NCI-H2081 (cell line): ENCODE measurements at places on chromosomes 2 and 18.

DNA sequence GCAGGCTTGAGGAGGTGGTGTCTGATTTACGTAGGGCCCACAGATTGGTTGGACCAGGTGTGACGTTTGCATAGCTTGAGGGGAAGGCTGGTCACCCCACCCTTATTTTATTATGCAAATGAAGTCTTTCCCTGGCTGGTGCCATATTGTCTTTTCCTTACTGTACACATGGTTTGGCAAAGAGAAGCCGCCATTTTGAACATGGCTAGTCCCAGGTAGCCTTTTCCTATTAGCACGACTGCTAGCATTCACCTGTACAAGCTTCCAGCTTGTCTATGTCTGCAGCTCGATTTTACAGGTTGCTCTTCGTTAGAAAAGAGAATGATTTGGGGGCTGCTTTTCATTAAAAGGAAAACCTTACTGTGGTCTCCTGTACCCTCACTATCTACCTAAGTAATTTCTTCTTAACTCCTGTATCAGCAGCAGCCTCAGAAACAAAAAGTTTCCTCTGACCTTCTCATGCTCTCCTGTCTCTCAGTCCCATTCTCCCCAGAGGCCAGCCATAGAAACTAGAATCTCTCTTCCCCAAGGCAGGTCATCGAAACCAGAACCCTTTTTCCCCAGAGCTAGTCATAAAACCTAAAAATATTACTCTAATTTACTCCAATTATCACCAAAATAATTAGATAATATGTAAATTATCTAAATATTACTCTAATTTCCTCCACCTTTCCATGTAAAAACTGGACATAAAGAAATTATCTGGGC is 151.8 kb downstream of the B3GNT2 start:
- no peak for DNase-seq

GRCh38 chr2:64626963-64627760 is 26.6 kb downstream of the SERTAD2 start:
- DNase-seq: peak; percentile 64

- no peak for DNase-seq
Measured at GRCh38 chr2:1622521-1623200, 121.7 kb downstream of the PXDN start.

GRCh38 chr2:70705160-70705850 is 62.7 kb downstream of the ADD2 start:
- DNase-seq: no peak

GRCh38 chr2:66171530-66171929 is 263.4 kb upstream of the MEIS1 start:
- DNase-seq: no peak

DNA sequence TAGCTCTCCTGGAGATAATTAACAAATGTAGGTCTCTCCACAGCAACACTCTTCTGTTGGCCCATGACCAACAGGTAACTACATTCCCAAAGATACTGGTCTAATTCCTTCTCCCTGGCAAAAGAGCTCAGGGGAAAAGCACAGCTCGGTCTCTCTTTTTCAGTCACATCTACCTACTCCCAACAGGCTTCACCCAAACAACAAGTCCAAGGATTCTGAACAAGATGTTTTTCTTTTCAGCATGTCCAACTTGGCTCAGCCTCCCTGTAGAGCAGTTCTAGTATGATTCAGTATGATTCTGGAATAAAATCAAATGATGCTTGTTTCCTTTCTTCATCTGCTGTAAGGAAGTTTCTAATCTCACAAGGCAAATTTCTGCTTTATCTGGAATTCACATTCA is 1704.8 kb upstream of the PIK3C3 start:
- no peak for DNase-seq

DNA sequence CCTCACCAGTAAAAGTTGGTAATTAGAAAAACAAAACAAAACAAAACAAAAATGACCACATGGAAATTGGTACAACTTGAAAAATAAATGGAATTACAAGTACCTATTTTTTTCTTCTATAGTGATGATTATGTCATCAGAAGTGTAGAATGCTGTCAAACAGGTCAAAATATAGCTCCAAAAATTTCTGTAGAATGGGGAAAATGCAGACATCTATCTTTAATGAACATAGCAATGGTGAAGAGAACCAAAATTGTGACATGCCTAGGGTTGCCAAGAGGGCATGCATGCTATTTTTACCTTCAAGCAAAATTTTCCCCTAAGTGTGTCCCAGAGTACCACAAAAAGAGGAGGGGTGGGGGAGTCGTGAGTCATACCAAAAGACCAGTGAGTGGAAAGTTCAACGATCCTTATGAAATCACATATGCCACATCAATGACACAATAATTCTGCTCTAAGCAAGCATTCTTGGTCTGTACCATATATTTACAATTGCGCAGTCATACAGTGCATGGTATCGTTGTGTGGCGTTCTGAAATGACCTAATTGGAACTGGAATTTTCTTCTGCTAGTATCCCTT is 1436.4 kb downstream of the SUCLG1 start:
- DNase-seq: no peak

DNA sequence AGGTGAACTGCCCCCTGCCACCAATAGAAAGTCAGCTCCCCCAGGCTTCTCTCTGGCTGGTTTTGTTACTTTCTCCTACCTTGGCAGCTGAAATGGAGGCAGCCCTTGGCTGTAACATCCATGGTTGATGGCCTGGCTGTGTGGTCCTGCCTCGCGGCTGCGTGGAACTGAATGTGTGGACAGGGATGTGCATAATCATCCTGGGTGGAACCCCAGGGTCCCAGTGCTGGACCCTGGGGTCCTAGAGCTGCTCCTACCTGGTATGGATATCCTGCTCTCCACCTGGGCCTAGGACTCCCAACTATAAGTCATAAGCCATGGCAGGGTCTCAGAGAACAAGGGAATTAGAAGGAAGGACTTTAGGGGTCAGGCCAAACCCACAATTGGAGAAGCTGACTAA is 93.5 kb downstream of the CAPN13 start:
- no peak for DNase-seq

DNA sequence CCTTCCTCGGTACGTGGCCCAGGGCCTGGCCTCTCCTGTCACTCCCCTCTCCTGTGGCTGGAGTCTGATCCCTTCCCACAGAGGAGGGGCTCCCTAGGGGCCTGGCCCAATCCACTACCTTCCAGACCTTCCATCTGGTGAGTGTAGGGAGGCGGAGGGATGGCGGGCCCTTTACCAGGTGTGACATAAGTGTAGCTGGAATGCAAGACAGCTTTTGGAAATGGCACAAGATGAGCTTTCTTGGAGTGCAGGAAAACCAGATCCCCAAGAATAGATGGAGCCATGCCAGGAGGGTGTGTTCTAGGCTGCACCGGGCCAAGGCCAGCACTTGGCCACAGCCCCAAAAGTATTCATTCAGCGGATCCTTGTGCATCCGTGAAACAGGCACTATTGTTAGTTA is 30.1 kb downstream of the IGFBP5 start:
- no peak for DNase-seq

GRCh38 chr18:51936115-51936514 is 403.9 kb upstream of the DCC start:
- DNase-seq: no peak

- no peak for DNase-seq
Measured at GRCh38 chr2:199434555-199434954, 23.2 kb downstream of the SATB2 start.

- no peak for DNase-seq
Measured at GRCh38 chr18:725646-726045, 13.2 kb upstream of the ENOSF1 start.

- DNase-seq: no peak
Measured at GRCh38 chr2:33488178-33488690, 11.8 kb downstream of the RASGRP3 start.

DNA sequence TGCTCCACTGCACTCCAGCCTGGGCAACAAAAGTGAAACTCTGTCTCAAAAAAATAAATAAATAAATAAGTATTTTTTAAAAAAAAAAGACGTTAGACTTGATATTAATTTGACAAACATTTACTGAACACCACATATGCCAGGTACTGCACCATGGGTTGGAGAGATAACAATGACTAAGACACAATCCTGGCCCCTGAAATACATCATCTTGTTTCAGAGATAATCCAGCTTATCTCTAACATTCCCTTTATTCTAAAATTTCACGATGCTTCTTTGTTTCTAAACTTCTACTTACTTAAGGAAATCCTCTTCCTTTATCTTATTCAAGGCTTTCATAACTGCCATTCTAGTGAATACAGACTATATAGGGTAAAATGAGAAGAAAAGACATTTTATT is 55.0 kb upstream of the PEX13 start:
- DNase-seq: no peak

DNA sequence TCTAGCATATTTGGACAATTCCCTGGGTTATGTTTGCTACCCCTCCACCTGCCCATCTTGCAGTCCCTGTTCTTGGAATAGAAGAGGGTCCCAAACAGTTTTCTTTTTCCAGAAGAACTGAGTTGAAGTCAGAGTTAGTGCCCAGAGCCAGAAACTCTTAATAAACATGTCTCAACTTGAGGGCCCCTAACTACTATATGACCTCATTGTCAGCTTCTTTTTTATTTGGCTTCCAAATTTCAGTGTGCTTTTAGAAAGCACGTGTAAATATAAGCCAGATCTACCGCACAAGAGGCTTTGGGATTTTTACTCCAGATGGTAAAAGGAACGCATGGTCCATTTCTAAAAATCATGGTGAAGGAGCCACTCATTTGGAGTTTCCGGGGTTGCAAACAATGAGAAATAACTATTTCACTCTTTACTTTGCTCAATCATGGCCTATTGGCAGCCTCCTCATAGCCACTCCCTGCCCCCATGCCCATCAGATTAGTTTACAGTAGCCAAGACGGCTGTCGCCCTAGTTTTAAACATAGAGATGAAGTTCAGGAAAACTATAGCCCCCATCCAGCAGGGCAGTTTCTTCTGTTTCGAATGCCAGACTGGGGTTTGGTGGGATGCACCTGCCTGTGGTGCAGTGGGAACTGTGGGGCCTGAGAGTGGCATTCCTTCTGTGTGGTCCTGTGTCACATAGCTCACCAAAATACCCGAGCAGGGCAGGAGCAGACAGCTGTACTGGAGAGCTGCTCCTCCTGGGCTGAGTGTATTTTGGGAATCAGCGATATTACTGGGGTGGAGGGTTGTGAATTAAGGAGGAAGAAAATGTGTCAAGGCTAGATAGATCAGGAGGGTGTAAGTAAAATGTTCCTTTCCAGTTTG is 1.7 kb downstream of the MAPRE3 start:
- DNase-seq: no peak

DNA sequence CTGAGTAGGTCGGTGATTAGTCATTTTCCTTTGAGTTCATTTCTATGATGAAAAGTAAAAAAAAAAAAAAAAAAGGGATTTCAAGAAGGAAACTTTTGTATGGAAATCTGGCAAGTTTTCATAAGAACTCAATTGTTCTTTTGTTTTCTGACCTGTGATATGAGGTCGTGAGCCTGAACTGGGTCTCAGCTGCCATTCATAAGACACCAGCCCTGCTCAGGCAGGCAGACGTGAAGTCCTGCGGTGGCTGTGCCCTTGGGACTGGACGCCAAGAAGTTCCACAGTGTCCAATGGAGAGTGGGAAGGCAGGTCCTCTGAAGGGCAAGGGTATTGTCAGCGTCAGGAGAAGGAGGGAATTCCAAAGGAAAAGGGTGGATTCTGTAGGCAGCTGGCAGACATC is 183.9 kb downstream of the NCK2 start:
- no peak for DNase-seq

GRCh38 chr2:234672498-234673150 is 175.7 kb upstream of the ARL4C start:
- no peak for DNase-seq

DNA sequence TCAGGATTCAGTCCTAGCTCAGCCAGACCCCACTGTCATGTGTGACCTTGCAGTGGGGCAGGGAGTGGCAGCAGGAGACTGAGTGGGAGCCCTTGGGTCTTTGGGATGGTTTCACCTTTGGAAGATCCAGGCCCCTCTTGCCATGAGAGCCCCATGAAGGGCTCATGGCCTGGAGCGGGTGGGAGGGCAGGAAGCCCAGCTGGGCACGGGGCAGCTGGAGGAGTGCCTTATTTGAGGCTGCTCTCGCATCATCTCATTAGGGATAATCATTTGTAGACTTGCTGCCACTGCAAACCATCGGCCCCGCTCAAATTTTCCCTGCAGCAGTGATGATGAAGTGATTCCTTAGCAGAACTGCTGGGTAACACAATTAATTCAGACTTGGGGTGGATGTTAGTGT is 73.9 kb downstream of the TGOLN2 start:
- DNase-seq: no peak

DNA sequence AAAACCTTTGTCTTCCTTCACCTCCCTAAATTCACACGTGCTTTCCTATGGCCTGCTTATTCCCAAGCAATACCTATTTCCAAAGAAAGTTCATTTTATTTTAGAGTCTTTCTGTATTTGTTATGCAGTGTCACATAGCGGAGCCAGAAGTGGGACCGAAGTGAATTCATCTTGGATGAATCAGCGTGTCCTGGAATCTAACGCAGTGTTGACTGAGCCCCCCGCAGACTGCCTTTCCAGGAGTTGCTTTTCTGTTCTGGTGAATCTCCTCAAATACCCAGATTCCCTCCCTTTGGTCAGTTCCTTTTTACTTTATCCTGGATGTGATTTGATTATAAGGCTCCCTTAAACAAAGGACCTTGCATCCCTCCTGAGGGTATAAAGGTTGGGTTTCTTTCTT is 10.8 kb downstream of the ALPP start:
- DNase-seq: no peak

- DNase-seq: no peak
Measured at GRCh38 chr18:41128545-41128944, 826.5 kb upstream of the PIK3C3 start.

DNA sequence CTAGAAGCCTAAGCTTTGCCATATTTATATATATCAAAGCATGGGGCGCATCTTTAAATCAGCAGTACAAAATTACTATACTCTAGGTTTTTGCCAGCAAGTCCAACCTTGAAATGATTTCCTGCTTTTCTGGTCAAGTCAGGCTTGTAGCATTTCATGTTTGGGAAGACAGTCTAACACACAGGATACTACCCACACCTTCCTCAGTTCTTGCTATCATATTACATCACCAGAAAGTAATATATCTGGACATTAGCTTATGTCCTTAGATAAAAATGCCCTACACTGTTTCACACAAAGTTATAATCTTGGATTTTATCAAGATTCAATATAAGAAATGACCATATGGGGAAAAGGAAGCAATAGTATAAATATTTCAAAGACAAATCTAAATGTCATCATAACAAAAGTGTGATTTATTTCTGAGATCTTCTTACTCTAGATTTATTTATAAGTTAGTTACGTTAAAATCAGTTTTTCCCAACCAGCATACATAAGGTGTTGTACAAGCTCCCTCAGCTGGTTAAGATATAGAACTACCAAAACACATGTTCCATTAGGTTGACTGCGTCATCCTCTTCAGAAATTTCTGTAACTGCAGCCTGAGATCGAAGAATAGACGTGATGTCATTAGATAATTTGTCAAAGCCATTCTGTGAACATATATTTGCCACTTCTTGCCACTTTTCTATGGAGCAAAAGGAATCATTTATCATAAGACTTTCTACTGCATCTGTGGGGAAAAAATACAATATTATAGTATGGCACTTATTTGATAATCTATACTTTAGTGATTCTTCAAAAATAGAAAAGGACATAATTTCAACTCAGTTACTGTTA is 56.6 kb downstream of the CLHC1 start:
- DNase-seq: peak; percentile 54
